ENCODE measurements at places on chromosomes 12 and 14.

DNA sequence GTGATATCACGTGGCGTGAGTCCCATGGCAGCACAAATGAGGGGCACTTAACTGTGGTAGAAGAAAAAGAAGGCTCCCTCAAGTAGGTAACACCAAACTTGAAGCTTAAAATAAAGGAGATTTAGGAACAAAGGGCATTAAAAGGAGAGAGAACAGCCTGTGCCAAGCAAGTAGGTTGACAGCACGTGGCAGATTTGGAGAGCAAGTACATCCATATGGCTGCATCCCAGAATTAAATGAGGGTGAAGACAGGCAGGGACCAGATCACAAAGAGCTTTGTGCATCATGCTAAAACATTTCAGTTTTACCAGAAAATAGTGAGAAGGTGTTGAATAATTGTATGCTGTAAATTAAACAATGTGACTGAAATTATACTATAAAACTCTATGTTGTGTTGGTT is 32.8 kb downstream of the KCNMB4 start:
- no peak for DNase-seq

- no peak for DNase-seq
Measured at GRCh38 chr14:29521526-29522137, 406.0 kb downstream of the PRKD1 start.

DNA sequence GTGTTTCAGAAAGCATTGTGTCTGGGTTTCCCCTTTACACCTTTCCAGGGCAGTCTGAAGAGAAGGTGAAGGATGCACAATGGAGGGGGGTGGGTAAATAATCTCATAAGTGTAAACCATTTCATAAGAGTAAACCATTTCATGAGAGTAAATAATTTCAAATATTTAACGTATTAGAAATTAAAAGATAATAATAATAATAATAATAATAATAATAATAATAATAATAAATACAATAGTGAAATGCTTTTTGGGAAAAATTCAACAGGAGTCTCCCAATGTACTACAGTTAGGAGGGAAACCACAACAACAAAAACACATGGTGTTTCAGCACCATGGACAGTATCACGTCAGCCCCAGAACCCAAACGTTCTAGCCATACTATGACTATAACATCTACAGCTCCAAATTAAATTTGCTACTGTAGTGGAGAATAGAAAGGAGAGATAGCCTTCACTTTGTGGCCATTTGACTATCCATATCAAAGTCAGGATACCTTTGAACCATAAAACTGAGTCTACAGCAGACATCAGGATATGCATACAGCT is 691.8 kb downstream of the BCL11B start:
- DNase-seq: no peak

GRCh38 chr14:25111061-25111601 is 61.2 kb upstream of the STXBP6 start:
- peak; percentile 20 for DNase-seq

GRCh38 chr12:113232840-113233585 is 11.7 kb downstream of the TPCN1 start:
- DNase-seq: peak; percentile 88

Measured in pons (tissue), 1 donor.